Endothelial cell of coronary artery (primary cell): ENCODE measurements at places on chromosomes 2 and 18. TPM values are rescaled to one million over a fixed set of nuclear protein-coding genes. Genes with fewer than 3 reads are reported as not detected.

Gene ADGRF3
- under 0.01 TPM in 1 of 2 replicates, not detected in the other for total RNA-seq

Gene GPBAR1
- under 0.01 TPM in 1 of 2 replicates, not detected in the other for total RNA-seq

Gene MAPK4
- under 0.01 TPM in 1 of 2 replicates, not detected in the other for total RNA-seq

Gene PRKAG3
- not detected in 2 replicates for total RNA-seq

Gene PPP1R1C
- not detected in 2 replicates for total RNA-seq

Gene ARL4C
- total RNA-seq = 2.7 and 4.6 TPM in 2 replicates

Gene LYPD6B
- not detected in 2 replicates for total RNA-seq

Gene LHCGR
- total RNA-seq = not detected in 2 replicates

Gene FBXO36
- 0.75 and 1.4 TPM in 2 replicates for total RNA-seq
